ENCODE measurements at places on chromosomes 5 and 9.
A peak's percentile ranks its signal among the peaks of the same experiment; 100 is the strongest.

DNA sequence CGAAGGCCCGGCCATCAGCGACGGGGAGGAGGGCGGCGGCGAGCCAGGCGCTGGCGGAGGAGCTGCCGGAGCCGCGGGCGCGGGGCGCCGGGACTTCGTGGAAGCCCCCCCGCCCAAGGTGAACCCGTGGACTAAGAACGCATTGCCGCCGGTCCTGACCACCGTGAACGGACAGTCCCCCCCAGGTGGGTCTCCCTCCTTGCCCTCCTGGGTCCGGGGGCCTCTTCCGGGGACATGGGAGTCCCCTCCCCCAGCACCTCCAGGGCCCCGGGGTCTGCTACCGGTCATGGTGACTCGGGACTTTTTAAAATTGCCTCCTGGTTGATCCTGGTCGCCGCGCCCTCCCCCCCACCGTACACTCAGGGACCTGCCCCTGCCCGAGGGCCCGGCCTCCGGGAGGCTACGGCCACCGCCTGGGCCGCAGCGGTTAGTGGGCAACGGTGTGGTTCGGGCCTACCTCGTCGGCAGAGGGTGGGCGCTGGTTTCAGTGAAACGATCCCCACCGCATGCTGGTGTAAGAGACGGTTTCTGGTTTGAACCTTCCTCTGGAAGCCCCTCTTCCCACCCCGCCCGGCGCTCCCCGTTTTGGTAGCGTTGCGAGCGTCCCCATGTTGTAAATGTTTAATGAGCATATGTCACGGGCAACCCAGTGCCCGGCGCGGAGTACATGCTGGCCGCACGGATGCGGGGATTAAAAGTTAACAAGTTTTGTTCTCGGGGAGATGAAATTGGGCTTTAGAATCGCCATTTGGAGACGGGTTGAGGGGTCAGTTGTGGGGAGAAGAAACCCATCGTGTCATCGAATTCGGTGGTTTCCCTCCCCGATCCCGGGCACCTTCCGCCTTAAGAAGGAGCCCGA lies 1.1 kb downstream of the LARP1 start:
- DNase-seq = peak; percentile 5

DNA sequence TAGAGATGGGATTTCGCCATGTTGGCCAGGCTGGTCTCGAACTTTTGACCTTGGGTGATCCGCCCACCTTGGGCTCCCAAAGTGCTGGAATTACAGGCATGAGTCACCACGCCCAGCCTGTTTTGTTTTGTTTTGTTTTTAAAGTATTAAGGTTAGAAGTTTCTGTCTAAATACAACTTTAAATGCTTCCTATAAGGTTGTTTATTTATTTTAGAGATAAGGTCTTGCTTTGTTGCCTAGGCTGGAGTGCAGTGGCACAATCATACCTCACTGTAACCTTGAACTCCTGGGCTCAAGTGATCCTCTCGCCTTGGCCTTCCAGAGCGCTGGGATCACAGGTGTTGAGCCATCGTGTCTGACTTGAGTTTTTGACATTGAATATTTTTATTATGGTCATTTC lies 11.4 kb downstream of the MRRF start:
- DNase-seq = no peak

DNA sequence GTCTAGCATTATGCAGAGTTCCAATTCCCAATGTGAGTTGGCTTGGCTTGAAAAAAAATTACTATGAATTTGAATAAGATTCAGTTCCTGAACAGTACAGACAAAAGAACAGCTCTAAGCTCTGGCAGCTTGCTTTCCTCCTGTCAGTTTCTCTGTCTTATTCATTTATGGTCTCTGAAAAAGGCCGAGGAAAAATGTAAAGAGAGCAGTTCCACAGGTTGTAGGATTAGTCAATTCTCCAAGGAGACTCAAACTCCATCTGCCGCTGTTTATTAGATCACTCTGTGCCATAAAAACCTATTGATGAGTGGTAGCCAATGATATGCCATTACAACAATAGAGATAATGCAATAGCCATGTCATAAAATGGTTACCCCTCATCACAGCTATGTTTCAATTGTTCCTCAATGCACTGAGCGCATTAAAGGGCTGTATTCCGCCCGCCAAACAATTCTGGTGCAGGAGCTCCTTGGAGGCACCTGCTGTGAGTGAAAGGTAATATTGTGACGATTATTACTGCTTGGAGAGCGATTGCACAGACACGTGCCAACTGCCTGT lies 188.2 kb downstream of the ARRDC3 start:
- no peak for DNase-seq

DNA sequence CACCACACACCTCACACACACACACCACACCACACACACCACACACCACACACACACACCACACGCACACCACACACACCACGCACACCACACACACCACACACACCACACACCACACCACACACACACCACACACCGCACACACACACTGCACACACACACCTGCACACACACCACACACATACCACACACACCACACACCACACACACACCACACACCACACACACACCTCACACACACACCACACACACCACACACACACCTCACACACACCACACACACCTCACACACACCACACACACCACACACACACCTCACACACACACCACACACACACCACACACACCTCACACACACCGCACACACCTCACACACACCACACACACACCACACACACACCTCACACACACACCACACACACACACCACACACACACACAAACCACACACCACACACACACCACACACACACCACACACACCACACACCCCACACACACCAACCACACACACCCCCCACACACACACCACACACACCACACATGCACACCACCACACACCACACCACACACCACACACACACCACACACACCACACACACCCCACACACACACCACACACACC lies 73.7 kb downstream of the ARHGEF37 start:
- DNase-seq = no peak

DNA sequence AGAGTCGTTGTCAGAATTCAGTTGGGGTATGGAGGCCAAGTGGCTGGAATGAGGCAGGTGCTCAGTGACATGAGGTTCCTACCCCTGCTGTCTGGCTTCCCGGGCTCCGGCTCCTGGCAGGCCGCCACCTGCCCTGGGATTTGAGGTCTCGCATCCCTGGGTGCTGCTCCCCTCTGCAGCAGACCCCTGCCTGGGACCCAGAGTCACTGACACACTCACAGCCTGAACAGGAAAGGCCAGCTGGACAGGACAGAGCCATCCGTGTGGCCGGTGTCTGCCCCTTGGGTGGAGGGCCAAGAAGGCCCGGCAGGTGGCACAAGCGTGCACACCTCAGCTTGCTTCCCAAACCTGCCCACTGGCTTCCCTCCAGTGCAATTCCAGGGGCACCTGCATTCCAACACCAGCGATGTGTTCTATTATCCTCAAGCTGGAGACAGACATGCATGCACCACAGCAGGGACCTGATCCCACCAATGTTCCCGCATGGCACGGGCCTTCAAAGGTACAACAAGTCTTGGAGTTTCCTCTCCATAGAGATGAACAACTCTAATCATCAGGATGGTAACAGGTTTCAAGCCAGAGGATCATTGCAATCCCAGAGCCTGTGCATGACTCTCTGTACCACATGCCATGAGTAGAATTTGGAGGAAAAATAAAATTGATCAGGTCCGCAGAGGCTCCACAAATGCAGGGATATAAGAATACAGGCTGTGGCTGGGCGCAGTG lies 45.6 kb upstream of the RNF130 start:
- DNase-seq = no peak

DNA sequence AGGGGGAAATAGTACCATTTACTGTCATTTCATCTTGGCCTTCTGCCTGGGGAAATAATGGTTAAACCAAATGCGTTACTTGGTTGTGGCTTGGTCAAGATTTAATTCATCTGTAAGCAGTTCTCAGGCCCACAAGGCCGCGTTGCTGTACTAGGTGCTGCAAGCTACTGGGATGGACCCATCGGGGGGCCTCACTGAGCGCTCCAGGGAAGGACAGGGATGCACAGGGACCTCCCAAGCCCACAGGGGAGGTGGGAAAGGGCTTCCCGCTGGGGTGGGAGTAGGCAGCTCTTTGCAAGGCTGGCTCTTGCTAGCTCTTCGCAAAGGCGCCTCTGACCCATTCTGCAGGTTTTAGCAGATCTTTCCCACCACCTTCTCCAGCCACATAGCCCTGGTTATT lies 8.0 kb downstream of the GFPT2 start:
- no peak for DNase-seq

DNA sequence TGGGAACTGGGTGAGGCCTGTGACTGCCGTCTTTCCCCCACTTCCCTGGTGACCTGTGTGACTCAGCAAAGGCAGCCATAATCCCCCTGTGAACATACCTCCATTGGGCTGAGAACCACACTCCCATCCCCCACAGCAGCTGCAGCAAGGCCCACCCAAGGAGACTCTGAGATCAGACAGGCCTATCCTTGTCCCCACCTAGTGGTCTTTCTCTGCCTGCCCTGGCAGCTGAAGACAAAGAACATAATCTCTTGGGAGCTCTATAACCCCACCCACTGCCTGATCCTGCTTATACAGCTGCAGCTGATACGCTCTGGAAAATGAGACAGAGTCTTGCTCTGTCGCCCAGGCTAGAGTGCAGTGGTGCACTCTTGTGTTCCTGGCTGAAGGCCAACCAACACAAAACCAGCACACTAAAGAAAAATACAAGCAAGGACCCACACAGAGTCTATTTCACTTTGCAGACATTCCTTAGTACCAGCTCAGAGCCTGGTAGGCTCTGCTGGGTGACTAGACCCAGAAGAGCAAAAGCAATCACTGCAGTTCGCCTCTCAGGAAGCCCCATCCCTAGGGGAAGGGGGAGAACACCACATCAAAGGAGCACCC lies 106.7 kb downstream of the MCTP1 start:
- no peak for DNase-seq

GRCh38 chr9:137273611-137274320 lies 3.8 kb upstream of the TOR4A start:
- no peak for DNase-seq

GRCh38 chr5:15647251-15647650 lies 147.3 kb downstream of the FBXL7 start:
- no peak for DNase-seq

- DNase-seq = no peak
Measured at GRCh38 chr5:157892974-157893373, 34.0 kb upstream of the CLINT1 start.

- DNase-seq = peak; percentile 48
Measured at GRCh38 chr5:34587355-34588241, 68.5 kb upstream of the RAI14 start.

DNA sequence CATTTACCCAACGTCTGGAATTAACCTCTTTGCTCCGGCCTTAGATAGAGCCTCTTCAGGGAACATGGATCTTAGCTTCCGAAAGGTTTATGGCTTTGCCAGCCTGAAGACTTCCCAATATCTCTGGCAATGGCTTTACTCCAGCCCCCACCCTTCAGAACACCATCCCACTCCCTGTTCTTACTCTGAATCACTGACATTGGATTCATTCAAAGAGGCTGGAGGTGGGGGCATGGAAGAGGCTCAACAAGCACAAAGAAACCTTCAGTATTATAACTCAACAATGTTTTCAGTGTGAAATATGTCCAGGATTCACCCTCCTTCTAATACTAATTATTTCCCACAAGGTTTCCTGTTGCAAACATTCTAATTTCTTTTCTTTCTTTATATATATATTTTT lies 91.5 kb downstream of the ASTN2 start:
- no peak for DNase-seq

GRCh38 chr5:143882520-143882919 lies 70.6 kb downstream of the HMHB1 start:
- no peak for DNase-seq

- no peak for DNase-seq
Measured at GRCh38 chr5:135735831-135736230, 98.6 kb upstream of the SLC25A48 start.

GRCh38 chr5:127369796-127370195 lies 79.2 kb downstream of the MEGF10 start:
- DNase-seq = no peak

GRCh38 chr5:61625681-61626621 lies 293.9 kb downstream of the ZSWIM6 start:
- DNase-seq = peak; percentile 79

- DNase-seq = no peak
Measured at GRCh38 chr5:39062104-39062503, 12.1 kb downstream of the RICTOR start.

DNA sequence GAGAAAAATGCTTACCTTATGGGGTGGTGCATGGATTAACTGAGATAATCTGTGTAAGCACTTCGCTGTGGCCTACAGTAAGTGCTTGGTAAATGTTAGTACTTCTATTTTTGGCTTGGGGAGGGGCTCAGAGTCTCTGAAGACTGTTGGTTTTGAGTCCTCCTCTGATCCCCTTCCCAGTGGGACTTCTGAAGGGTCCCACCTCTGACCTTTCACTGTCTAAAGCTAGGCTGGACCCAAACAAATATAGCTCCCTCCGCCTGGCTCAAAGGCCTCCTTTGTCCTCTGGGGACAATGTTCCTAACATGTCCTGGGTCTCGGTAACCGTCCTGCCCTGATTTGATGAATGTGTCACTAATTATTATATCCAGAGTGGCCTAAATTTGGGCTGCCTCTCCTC lies 34.8 kb downstream of the CAMK2A start:
- no peak for DNase-seq

GRCh38 chr9:91143642-91144041 lies 218.1 kb downstream of the AUH start:
- DNase-seq = no peak

- no peak for DNase-seq
Measured at GRCh38 chr9:81499021-81499454, 190.3 kb downstream of the TLE1 start.

DNA sequence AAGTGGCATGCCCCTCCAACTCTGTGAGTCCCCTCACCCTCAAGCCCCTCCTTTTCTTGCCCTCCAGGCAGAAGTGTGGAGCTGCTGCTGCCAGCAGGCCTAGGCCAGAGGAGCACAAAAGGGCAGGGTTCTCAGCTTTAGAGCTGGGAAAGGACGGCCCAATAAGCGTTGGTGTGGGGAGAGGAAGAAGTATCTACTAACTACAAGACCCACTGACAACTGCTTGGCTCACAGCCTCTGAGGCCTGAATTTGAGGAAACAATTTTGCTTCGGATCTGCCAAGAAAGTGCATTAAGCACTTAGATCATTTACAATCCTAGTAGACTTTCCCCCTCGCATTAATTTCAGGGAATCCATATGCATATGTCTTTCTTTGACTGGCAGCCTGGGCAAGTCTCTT lies 179.4 kb downstream of the SNX18 start:
- DNase-seq = peak; percentile 6

DNA sequence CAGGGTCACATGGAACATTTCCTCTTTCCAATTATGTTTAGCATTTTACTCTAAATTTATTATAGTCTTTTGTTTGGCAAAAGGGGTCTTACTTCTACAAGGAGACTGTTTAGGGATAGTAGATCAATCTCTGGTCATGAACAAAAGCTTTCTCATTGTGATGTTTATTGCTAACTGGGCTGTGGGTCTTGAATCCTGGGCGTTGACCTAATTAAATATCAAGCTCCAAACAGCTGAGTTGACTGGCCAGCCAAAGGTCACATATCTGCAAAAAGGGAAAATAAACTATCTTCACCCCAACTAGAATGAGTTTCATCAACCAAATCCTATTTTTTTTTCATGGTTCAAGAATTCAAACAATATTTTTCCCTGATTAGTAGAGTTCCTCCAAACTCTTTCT lies 245.4 kb upstream of the TUT7 start:
- DNase-seq = no peak

Data from inflammatory macrophage (primary cell).